Effector memory CD8-positive, alpha-beta T cell (primary cell): ENCODE measurements at places on chromosomes 2 and 18.

DNA sequence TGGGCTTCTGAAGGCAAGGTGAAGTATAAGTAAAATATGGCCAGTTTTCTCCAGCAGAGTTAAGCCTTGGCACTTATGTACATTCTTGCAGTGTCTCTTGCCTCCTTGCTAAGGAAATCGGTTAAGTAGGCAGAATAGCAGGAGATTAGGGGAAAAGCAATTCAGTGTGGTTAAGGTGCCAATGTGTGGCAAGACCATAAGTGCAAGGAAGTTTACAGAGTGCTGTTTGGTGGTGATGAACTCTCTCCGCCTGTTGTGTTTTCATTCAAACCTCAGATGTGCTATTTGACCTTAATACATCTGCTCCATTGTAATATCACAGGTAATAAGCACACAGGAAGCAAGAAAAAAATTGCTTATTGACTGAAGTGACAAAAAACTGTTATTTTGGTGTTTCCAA lies 156.1 kb downstream of the MGAT5 start:
- H3K36me3 ChIP-seq = peaks cover 32% of the 10 kb centered on the region
- DNase-seq = peak; percentile 5
- peaks cover 44% of the 10 kb centered on the region for H3K4me1 ChIP-seq
- peak overlapping the region; percentile 23 for H3K4me3 ChIP-seq
- peak overlapping the region; percentile 90 for H3K27ac ChIP-seq

DNA sequence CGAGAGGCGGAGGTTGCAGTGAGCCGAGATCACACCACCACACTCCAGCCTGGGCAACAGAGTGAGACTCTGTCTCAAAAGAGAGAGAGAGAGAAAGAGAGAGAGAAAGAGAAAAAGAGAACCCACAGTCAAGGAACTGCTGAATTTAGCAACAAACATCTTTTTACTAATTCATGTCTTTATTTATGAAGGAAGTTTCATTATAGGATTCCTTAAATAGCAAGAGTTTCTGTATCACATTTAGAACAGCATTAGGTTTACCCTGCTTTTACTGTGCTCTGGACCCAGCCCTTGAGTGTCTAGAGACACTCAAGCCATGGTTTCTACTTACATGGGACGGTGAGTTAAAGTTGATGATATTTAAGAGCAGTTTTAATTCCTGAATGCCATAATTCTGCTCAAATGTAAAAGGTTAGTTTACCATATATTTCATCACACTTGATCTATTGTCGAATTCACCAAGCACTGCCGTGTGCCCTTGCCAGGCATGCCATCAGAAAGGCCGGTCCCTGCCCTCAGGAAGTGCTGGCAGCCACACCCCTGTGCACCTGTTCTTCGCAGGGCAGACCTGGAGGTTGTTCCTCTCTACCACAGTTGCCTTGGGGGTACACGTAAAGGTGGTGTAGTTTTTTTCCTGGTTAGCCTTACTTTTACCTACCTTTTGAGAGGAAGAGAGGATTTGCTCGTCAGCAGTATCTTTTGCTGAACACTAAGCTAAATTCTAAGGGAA lies 153.3 kb downstream of the LDLRAD4 start:
- H3K4me3 ChIP-seq = no peak overlapping the region
- peaks cover 8% of the 10 kb centered on the region for H3K36me3 ChIP-seq
- H3K27me3 ChIP-seq = peaks cover 12% of the 10 kb centered on the region
- peaks cover 12% of the 10 kb centered on the region for H3K4me1 ChIP-seq
- DNase-seq = no peak

- no peak for DNase-seq
- no peak overlapping the region for H3K27ac ChIP-seq
- no peaks in the 10 kb centered on the region for H3K4me1 ChIP-seq
- no peak overlapping the region for H3K4me3 ChIP-seq
Observed at GRCh38 chr2:107717661-107718060, 109.0 kb upstream of the RGPD4 start.

DNA sequence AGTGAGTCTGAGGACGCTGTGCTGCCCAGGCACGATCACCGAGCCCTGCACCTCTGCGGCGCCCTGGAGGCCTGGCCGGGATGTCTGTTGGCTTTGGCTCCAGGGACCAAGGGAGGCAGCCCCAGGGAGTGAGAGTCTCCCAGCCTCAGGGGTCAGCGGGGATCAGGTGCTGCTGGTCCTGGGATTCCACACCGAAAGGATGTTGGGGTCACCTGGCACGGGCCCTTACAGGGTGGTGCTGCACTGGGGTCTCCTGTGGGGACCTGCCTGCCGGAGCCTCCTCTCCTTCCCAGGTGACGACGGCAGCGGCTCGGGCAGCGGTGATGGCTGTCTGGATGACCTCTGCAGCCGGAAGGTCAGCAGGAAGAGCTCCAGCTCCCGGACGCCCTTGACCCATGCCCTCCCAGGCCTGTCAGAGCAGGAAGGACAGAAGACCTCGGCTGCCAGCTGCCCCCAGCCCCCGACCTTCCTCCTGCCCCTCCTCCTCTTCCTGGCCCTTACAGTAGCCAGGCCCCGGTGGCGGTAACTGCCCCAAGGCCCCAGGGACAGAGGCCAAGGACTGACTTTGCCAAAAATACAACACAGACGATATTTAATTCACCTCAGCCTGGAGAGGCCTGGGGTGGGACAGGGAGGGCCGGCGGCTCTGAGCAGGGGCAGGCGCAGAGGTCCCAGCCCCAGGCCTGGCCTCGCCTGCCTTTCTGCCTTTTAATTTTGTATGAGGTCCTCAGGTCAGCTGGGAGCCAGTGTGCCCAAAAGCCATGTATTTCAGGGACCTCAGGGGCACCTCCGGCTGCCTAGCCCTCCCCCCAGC lies 30.5 kb downstream of the GPC1 start:
- H3K4me1 ChIP-seq = no peaks in the 10 kb centered on the region
- peaks cover 6% of the 10 kb centered on the region for H3K36me3 ChIP-seq
- DNase-seq = peak; percentile 0
- no peak overlapping the region for H3K4me3 ChIP-seq
- no peaks in the 10 kb centered on the region for H3K27me3 ChIP-seq

DNA sequence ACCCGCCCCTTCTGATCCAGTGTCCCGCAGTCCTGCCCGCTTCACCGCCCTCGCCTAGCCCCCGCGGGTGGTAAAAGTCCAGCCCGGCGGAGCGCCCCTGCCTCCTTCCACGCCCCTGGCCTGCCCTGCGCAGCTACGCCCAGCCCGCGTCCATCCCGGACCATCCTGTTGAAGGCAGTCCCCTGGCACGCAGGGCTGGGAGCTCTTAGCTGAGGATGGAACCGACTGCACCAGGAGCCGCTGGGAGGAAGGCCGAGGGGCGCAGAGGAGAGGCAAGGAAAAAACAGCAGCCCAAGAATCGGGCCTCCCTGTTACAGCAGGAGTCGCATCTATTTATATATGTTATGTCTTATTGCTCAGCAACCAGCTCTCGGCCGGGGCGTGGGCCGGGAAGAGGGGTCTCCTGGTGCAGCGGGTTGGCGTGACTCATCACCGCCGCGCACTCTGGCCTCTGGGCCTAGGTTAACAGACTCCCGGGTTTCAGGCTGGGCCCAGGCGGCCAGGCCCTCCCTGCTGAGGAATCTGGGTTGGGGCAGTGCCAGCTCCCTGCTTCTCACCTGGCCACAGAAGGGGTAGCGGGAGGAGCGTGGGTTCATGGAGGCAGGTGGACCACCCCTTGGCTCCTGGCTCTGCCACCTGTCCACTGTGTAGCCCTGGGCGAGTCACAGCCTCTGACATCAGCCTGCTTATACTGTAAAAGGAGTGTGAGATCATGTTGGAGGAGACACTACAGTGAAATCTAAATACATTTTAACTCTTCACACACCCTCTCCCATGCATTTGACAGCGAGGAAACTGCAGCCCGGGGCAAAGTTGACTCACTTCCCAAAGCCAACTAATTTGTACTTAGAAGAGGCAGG lies 13.4 kb upstream of the MAP3K2 start:
- no peaks in the 10 kb centered on the region for H3K4me1 ChIP-seq
- peak overlapping the region; percentile 14 for H3K27ac ChIP-seq
- H3K36me3 ChIP-seq = no peaks in the 10 kb centered on the region
- no peak for DNase-seq
- H3K4me3 ChIP-seq = no peak overlapping the region

DNA sequence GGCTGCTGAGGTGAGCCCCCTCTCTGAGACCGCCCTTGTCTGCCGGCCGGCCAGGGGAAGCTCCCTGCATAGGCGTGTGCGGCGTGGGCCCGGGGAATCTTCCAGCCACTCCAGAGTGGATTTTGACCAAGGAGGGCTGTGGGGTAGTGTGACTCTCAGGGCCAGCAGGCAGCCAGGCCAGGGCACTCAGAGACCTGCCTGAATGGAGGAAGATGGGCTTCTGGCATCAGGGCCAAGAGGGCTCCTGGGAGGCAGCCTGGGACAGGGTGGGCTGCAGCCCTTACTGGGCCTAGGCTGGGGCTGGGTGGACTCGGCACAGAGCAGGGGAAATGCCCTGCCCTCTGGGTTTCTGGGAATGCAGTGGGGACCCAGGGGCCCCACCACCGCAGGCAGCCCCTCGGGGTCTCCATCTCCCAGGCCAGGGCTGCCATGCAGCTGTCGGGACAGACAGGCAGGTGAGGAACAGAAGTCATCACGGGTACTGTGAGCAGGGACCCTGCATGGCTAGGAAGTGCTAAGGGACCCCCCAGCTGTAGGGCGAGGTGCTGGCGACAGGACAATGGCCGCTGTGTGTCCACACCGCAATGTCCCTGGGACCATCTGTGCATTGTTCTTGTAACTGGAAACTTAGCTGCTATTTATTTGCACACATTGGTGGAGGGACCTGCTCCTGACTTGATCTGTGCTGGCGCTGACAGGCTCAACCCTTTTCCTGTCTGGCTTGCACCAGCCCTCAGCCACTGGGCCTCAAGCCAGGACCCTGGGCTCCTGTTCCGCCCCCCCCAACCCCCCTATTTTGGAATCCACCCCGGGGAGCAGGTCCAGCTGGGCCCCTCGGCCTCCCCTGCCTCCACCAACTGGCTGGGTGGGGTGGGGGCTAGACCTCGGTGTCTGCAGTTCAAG lies 4.1 kb downstream of the PDCD1 start:
- DNase-seq = no peak
- no peak overlapping the region for H3K4me3 ChIP-seq
- H3K27ac ChIP-seq = no peak overlapping the region
- no peaks in the 10 kb centered on the region for H3K27me3 ChIP-seq

DNA sequence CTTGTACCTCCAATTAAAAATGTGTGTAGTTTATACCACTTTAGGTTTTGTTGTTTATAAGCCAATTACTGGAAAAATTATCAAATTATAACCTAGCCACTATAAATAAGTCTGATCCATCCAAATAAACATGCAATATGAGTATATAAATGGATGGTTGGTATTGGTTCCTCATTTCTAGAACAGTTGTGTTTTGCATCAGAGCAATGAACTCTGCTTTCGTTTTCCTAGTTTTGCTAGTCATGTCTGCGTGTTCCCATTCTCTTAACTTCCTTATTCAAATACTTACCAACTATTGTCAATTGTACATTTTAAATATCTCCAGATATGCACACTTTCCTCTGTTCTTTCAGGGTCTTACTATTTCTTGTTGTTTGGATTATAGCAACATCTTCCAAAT lies 641.7 kb downstream of the NR4A2 start:
- no peak overlapping the region for H3K4me3 ChIP-seq
- H3K4me1 ChIP-seq = no peaks in the 10 kb centered on the region
- DNase-seq = no peak

DNA sequence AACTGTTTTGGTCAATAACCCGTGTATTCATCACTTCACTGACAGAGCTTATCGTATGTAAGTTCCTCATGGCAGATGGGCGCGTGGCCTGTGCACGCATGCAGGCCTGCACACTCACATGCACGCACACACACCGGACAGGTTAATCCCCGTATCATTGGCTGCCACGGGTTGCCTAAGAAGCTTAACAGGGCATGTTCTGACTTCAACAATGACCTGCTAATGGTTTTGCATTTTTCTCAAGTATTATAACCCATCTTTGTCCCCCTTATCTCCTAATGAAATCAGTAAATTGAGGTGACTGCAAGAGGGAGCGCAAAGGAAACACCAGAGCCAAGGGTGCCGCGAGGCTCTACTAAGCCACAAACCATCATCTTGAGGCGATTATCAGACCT lies 399.0 kb upstream of the ID2 start:
- peak overlapping the region; percentile 80 for H3K4me3 ChIP-seq
- peaks cover 17% of the 10 kb centered on the region for H3K36me3 ChIP-seq
- no peaks in the 10 kb centered on the region for H3K27me3 ChIP-seq

DNA sequence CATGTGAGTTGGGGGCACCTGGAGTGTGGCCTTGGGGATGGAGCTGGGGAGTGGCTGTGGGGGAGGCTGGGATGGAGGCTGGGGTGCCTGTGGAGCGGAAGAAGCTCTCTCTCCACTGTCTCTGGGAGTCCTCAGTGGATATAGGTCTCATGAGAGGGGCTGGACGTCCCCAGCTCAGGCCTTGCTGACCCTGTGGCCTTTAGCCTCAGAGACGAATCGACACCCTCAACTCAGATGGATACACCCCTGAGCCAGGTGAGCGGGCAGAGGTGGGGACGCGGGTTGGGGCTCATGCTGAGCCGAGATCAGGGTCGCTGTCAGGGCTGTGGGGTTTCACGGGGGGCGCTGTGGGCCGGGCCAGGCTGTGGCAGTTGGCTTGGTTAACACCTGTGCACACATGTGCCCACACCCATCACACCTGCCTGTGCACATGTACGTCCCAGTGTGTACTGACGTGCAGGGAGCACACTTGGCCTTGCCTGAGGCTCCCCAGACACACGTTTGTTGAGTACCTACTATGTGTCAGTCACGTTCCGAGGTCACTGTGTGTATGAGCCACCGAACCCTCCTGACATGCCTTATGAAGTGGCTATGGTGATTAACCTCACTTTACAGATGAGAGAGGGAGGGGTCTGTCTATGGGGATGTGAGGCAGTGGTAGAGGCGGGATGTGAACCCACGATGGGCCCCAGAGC lies 20.1 kb downstream of the ZAP70 start:
- no peaks in the 10 kb centered on the region for H3K27me3 ChIP-seq
- H3K36me3 ChIP-seq = peaks cover 96% of the 10 kb centered on the region
- H3K27ac ChIP-seq = peak overlapping the region; percentile 80
- no peak for DNase-seq
- peaks cover 42% of the 10 kb centered on the region for H3K4me1 ChIP-seq
- H3K4me3 ChIP-seq = no peak overlapping the region

- H3K27me3 ChIP-seq = peaks cover 13% of the 10 kb centered on the region
- H3K27ac ChIP-seq = no peak overlapping the region
- H3K36me3 ChIP-seq = no peaks in the 10 kb centered on the region
- DNase-seq = no peak
- H3K4me3 ChIP-seq = no peak overlapping the region
- H3K4me1 ChIP-seq = no peaks in the 10 kb centered on the region
Observed at GRCh38 chr18:69490072-69490471, 89.4 kb downstream of the DOK6 start.

DNA sequence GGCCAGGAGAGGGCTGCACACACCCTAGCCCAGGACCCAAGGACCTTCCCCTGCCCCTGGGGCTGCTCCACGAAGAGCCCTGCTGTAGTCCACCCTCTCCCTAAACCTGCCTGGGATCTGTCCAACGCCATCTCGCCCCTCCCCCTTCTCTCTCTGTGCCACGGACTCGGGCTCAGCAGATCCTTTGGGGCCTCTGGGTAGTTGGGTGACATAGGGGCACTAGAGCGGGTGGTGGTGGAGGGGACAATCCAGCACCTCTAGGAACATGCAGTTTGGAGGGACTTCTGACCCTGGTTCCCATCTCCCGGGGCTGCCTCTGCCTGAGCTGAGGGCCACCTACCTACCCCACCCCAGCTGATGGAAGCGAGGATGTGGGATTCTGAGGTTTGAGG lies 7.3 kb upstream of the CRYBA2 start:
- H3K27ac ChIP-seq = no peak overlapping the region
- H3K4me3 ChIP-seq = peak overlapping the region; percentile 20
